WTC11 (cell line): ENCODE measurements at places on chromosomes 7 and 10. TPM values are rescaled to one million over a fixed set of nuclear protein-coding genes. Genes with fewer than 3 reads are reported as not detected.

DNA sequence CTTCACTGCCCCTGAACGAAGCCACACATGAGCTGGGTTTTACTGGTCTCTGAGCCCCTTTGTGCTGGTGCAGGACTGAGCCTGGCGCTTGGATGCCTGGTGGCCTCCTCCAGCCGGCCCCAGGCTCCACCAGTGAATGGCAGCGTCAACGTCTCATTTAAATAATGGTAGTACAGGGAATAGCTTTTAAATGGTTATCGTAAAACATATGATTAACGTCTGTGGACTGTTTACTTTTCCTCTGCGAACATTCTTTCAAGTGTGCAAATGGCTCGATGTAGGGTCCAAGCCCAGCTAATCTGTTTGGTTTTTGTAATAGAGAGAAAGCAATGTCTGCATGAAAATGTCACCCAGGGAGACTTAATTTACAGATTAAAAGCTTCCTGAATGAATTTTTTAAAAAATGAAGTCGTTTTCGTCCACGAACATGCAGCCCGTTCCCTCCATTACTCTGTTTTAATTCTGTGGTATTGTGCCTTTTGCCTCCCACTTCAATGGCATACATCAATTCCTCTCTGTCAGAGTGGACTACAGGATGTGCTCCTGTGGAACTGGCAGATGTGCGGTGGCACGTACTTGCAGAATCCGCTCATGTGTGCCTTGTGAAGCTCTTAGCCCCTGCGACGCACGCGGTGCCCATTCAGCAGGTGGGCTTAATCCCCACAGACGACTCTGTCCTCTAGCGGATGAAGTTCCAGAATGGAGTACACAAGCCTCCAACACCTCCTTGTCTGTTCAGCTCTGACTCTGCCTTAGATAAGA lies 192.7 kb downstream of the TCF7L2 start:
- no peak for DNase-seq

- no peak for DNase-seq
Observed at GRCh38 chr10:82400841-82401240, 525.8 kb downstream of the NRG3 start.

GRCh38 chr7:50069613-50070012 lies 23.4 kb downstream of the ZPBP start:
- DNase-seq, result peak; percentile 23

The LRRTM3 gene
- 0.32 to 0.52 TPM (median 0.48 TPM) in 3 replicates for total RNA-seq

DNA sequence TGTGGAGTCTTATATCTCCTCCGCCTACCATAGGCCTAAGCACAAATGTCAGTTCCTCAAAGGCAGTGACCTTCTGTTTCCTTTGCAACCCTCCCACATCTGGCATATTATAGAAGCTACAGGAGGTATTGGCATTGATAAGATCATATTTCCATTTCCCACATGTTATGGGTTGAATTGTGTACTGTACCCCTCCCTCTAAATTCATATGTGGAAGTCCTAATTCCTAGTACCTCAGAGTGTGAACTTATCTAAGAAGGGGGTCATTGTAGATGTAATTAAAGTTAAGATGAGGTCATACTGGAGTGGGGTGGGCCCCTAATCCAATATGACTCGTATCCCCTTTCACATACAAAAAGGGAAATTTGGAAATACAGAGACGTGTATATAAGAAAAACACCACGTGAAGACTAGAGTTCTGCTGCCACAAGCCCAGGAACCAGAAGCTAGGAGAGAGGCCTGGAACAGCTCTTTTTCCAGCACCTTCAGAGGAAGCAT lies 6.1 kb upstream of the LAMB4 start:
- no peak for DNase-seq

- no peak for DNase-seq
Observed at GRCh38 chr7:50276483-50276882, 28.0 kb upstream of the IKZF1 start.

- no peak for DNase-seq
Observed at GRCh38 chr10:127899766-127900387, 7.0 kb upstream of the PTPRE start.

The DEPP1 gene
- 1.6 to 2.1 TPM (median 1.6 TPM) in 3 replicates for total RNA-seq

DNA sequence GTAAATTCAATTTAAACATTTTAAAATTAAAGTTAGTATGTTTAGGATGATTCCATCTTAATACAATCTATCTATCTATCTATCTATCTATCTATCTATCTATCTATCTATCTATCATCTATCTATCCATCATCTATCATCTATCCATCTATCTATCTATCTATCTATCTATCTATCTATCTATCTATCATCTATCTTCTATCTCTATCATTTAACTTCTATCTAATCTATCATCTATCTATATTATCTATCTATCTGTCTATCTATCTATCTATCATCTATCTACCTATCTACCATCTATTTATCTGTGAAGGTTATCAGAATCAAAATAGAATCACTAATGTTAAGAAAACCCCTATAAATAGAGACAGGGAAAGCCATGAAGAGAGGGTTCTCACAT lies 78.3 kb downstream of the RAMP3 start:
- no peak for DNase-seq

GRCh38 chr7:142637240-142637639 lies 112.0 kb upstream of the PRSS1 start:
- DNase-seq, result no peak

The SEPTIN7 gene
- 153 to 161 TPM (median 158 TPM) in 3 replicates for total RNA-seq

DNA sequence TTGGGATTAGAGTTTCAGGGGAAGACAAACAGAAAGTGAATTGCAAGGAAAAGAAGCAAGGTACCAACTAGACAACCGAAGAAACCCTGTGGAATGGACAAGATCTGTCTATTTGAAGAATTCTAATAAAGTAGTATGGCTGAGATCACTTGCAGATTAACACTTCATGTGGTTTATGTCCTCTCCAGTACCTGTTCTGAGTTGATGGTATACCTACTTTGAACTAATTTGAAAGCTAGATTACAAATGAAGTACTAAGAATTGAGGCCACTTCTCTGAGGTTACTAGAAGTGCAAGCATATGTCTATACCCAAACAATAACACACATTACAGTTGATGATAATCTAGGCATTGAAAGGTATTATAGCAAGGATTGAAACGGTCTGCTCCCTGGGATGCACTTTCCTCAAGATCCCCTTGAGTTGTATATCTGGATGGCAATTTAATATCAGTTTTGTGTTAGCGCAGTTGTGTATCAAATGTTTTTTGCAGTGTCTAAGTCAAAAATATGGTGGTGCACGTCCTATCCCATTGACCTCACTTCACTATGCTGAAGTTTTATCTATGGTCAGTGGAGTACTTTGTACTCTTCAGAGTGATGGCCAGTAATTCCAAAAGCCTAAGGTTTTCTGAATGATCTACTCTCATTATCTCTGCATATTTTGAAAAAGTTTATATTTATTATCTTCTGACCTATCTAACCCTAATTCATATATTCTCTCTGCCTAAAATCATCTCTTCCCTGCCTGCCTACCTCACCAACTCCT lies 25.9 kb downstream of the ZNF277 start:
- DNase-seq, result no peak
